GM04503 (cell line): ENCODE measurements at places on chromosomes 2 and 18.

DNA sequence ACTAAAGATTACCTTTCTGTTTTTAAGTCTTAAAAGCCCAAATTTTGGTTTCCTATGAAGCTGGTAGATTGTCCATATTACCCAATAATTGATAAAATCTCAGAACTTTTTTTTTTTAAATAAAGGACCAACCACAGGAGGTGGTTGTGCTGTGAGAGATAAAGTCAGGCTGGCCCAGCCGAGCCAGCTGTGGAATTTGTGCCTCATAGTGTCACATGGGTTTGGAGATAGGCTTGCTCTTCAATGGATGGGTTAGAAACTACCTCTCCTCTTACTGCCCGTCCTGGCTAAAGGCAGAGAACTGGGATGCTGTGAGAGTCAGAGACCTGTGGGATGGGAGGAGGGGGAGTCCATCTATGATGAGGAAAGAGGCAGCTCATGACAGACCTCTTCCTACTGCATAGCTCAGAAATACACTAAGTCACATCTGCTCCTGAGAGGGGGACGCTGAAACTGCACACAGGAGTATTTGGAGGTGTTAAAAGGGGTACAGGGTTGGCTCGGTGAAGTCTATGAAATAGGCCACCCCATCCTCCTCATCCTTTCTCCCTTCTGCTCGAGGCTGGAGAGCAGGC, 99.7 kb upstream of the MGAT4A start:
- DNase-seq, result no peak

DNA sequence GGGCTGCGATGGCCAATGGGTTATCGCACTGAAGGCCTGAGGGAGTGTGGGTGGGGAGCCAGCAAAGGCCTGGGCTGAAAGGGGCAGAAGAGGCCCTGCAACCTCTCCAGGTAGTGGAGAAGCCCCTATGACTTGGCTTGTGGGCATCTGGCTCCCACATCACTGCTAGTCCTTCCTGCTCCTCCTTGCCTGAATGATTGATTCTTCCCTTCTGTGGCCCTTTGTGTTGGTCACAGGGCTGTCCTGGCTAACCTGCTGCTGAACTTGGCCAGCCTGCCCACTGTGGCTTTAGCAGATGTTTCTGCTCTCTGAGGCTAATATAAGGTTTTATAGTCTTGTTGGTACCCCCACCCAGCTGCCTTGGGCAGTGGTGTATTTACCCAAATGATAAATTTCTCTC, 136.2 kb upstream of the ALPP start:
- DNase-seq, result no peak

GRCh38 chr2:165647409-165647808, 146.6 kb downstream of the GALNT3 start:
- DNase-seq, result no peak

GRCh38 chr18:32201948-32202672, 12.3 kb downstream of the MEP1B start:
- no peak for DNase-seq

- DNase-seq, result no peak
Observed at GRCh38 chr18:34794348-34794747, 84.2 kb downstream of the DTNA start.

DNA sequence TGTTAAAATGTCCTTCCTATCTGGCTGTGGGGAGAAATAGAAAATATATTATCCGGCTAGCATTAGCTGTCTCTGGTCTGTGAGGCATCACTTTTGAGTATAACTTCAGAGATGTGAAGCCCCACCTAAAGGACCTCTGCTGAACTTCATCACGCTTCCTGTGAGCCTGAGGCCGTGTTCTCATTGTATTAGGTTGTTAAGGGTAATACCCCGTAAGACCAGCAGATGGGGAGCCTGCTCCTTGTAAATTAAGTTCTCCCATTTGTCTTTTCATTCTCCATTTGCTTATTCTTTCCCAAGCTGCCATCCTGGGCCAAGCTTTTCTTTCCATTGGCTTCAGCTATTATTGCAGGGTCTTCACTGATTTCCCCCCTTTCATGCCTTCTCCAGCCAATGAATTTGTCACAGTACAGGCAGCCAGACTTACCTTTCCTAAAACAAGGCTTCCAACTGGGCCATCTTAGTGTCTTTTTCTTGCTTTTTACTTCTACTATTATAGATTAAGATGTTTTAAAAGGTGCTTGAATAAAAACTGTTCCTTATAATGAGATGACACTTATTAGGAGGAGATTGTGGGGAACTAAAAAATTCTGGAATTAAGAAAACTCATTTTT, 12.4 kb downstream of the NIF3L1 start:
- peak; percentile 54 for DNase-seq

DNA sequence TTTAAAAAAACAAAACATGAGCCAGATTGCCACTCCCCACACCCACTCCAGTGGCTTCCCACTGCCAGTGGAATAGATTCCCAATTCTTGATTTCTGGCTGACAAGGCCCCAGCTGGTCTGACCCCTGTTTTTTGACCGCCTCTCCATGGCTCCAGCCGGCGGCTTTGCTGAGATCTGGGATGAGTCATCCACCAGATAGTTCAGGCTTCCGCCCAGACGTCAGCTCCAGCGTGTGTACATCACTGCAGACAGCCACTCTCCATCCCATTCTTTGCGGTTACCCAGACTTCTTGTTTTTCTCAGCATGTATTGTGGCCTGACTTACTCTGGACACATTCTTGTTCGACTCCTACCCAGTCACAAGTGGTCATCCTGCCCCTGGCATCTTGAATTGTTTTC, 227.9 kb downstream of the GBX2 start:
- peak; percentile 40 for DNase-seq

GRCh38 chr2:39068299-39069135, 52.3 kb downstream of the SOS1 start:
- no peak for DNase-seq

DNA sequence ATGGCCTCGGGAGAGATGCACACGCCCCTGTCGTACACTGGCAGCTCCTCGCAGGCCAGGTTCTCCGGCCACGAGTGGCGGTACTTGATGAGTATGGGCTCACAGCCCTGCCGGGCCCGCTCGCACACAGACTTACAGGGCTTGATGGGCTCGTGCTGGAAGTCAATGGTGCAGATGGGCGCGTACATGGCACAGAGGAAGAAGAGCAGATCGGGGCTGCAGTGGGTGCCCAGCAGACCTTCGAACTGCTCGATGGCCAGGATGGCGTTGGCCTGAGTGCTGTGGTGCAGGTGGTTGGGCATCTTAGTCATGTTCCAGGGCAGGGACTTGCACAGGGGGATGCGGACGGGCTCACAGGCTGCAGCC, 359 bp downstream of the FRZB start:
- DNase-seq, result no peak

GRCh38 chr2:15092181-15092580, 459.7 kb downstream of the LRATD1 start:
- DNase-seq, result no peak

GRCh38 chr2:25369439-25369838, 27.7 kb upstream of the DNMT3A start:
- DNase-seq, result no peak

GRCh38 chr2:31785876-31786275, 205.1 kb upstream of the SRD5A2 start:
- DNase-seq, result no peak

DNA sequence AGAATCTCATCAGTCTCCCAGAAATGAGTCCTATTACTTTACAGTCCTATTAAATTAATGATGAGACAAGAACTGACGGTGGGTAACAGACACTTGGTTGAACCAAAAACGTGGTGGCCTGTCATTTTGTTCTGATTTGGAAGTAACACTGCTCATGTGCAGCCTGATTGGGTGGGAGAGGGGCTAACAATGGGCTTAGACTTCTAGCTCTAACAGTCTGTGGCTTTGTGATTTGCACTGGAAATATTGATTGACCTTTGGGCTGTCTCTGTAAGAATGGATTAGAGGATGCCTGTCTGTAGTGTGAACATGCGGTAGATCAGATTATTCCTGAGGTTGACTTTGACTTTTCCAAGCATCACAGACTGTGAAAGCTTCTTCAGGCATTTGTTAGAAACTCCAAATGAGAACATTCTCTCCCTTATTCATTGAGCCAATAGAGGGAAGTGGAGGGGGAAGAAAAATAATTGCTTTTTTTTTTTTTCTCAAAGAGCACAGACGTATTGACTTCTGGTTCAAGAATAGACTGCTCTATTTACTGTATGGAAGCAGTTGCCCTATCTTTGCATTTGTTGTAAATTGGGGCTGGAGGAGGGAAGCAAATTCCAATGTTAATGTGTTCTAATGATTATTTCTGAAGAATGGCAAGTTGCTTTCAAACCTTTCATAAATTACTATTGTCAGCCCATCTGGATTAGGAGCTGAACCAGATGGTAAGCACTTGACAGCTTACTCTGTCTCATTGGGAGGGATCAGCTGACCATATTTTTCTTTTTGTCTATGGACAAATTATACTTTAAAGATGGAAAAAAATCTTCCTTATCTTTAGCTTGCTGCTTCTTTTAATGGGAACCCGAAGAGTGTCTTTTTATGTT, 85.8 kb upstream of the TTN start:
- no peak for DNase-seq

DNA sequence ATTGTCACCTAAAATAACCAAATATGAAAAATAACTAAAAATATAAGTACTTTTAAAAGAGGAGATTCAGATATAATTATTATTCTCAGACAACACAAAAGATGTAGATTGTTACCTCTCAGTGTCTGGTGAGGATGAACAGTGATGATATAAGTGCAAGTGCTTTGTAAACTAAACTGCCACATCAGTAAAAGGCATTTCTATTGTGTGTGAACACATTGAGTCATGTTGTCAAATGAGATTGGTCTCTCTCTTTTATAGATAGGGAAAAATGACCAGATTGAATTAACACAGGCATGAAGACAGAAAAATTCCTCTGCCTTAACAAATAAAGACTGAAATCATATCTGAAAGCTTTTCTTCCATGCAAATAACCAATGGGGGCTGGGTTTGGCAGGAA, 182.4 kb upstream of the TMEFF2 start:
- no peak for DNase-seq

DNA sequence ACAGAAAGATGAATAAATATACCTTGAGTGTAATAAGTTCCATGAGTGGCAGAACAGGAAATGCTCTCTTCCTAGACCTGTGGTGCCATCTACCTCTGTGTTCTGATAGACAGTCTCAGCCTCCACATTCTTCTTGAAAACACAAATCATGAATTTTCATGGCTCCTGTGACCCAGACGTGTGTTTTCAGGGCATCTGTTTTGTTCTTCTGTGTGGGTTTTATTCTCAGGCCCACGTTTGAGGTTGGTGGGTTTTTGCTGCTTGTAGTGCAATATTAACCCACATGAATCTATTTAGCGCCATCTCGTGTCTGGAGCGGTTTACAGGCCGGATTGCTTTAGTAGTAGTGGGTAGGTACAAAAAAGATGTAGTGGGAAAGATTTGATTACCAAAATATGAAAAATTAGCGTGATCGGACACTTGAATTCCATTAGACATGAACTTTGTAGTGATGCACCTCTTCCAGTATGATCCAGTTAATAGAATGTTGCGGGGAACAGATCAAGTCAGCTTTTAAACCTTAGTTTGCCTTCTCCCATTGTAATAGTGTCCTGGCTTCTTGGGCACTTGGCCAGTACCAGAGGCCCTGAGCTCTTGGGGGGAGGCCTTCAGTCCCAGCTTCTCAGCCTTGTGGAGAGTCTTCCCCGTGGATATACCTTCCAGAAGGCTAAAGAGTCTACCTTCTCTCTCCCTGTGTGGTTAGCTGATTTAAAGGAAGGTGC, 256.5 kb downstream of the TPGS2 start:
- DNase-seq, result no peak

DNA sequence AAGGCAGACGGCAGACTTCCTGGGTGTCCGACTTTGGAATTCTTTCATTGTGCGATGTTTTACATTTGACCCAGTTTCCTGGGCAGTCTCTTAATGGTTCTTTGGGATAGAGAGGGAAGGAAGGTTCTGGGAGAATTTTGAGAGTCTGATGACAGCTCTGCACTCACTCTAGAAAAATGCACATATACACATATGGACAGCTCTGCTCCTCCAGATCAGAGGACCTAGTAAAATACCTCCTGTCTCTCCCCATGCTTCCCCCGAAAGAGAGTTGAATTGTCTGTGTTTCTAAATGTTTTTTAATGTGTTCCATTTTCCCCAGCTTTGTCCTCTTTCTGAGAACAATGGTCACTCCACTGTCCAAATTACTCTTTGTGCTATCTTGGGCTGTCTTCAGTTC, 102.0 kb upstream of the CXCR4 start:
- DNase-seq, result no peak

- no peak for DNase-seq
Observed at GRCh38 chr2:124534028-124534427, 508.9 kb downstream of the CNTNAP5 start.

DNA sequence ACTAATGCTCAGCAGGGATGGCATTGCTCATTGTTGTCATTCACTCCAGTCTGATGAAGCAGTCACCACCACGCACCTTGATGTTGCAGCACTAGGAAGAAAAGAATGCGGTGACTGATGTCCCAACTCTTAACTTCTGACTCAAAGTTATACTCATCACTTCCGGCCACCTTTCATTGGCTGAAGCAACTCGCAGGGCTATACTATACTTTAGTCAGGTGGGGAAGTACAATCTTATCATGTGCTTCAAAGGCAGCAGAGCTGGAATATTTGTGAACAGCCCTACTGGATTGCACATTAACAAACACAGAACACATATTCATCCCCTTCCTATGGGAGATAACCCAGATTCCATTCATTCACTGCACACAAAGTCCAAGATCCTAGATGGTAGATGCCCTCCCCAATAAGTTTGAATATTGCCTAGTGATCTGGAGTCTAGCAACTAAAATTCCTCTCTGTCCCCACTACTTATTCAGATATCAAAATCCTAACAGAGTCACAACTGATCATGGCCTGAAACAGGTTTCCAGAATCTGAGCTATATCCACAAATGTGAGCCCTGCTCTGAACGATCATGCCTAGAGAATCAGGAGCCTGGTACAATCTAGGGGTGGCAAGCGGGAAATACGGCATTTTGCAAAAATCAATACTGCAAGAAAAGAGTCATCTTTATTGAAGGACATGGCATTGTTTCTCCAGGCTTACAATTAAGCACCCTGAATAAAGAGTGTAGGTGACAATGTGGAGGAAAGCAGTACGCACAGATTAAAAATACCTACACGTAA, 3.4 kb upstream of the SPATS2L start:
- no peak for DNase-seq

- peak; percentile 59 for DNase-seq
Observed at GRCh38 chr2:8511868-8512612, 169.8 kb upstream of the ID2 start.

- no peak for DNase-seq
Observed at GRCh38 chr2:240403396-240404104, 31.9 kb upstream of the GPC1 start.

- no peak for DNase-seq
Observed at GRCh38 chr2:143674051-143674450, 544.8 kb downstream of the ARHGAP15 start.

GRCh38 chr2:128986867-128987268, 668.2 kb upstream of the HS6ST1 start:
- DNase-seq, result no peak

- DNase-seq, result no peak
Observed at GRCh38 chr2:201642579-201643215, 606 bp downstream of the TMEM237 start.

GRCh38 chr18:61397222-61397621, 64.0 kb downstream of the CDH20 start:
- no peak for DNase-seq

- no peak for DNase-seq
Observed at GRCh38 chr2:197211881-197212342, 98.7 kb downstream of the ANKRD44 start.

- no peak for DNase-seq
Observed at GRCh38 chr18:49766646-49767045, 46.7 kb downstream of the ACAA2 start.

GRCh38 chr2:71891719-71892422, 255.8 kb downstream of the CYP26B1 start:
- DNase-seq, result no peak

- DNase-seq, result no peak
Observed at GRCh38 chr18:59539108-59539507, 158.1 kb downstream of the CCBE1 start.

- DNase-seq, result no peak
Observed at GRCh38 chr2:188430705-188431104, 139.0 kb downstream of the GULP1 start.
